Cerebellar cortex (tissue), 1 donor: ENCODE measurements at places on chromosomes 11 and 22.

DNA sequence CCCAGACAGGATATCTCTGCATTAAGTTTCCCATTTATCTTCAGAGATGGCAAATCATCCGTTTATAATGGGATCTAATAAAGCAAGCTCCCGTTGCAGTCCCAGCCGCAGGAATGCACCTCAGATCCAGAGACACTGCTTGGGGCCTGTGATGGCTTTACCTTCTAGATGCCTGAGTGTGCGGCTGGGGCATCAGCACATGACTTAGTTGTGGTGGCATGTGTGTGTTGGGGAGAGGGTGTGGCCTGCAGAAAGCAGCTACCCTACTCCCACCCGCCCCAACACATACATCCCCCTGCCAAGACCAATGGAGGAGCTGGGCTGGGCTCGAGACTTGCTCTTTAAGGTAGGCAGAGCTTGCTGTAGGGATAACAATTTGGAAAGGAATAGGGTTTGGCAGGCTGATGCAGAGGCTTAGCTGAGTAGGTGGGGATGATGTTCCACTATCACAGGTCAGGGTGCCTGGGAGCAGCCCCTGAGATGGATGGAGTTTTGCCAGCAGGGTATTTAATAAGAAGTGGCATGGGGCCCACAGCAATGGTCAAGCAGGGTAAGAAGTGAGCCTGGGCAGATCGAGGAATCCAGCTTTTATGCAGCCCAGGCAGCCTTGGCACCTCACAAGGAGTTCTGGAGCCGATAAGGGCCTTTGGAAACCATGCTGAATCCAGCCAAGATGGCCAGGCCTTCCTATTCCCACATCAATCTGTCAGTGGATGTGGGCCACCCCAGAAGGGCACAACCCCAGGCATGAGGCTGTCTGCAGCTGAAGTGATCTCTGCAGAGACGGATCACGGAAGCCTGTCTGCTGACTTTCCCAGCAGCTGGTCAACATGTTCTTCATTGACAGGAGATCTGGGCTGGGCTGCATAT, 601.3 kb downstream of the BUD13 start:
- DNase-seq: no peak

- no peak for DNase-seq
These were observed 29.2 kb downstream of the GUCY1A2 start for GRCh38 chr11:106989078-106989455.

DNA sequence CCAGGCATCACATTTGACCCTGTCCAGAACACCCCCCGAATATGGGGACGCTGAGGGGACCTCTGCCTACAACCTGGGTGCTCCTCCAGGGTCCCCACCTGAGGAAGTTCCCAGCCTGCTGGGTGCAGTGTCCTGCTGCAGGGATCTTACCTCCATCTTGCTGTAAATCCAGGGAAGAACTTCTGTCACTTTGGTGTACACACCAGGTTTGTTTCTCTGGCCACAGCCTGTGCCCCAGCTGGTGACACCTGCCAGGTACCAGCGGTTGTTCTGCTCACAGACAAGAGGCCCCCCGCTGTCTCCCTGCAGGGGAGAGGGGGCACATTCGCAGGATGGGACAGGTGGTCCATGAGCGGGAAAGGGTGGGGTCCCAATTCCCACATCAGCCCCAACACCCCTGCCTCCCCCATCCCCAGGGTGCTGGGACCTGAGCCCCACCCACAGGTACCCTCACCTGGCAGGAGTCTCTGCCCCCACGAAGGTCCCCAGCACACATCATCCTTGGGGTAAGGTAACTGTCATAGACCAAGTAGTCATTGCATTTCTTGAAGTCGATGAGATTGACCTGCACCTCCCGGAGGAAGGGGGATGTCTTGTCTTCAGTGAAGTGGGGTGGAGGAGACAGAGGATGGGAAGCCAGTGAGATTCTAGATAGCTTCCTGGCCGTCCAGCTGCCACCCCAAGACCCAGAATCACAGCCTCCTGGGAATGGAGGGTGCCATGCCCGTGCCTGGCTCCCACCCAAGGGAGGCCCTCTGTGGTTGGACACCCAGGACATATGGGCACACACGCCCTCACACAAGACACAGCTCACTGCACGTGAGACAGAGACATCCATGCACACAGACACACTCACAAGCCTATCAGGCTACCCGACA, 25.5 kb downstream of the TMPRSS13 start:
- no peak for DNase-seq

- DNase-seq: no peak
These were observed 10.2 kb downstream of the RTN4R start for GRCh38 chr22:20258021-20258299.

- DNase-seq: no peak
These were observed 1310.1 kb upstream of the RAG2 start for GRCh38 chr11:37908219-37908548.

- DNase-seq: no peak
These were observed 181.4 kb downstream of the ETS1 start for GRCh38 chr11:128405714-128406662.

- no peak for DNase-seq
These were observed 4.8 kb upstream of the PLA2G6 start for GRCh38 chr22:38186429-38186828.

- no peak for DNase-seq
These were observed 926 bp downstream of the PGR start for GRCh38 chr11:101128571-101129202.

GRCh38 chr22:41043722-41044121, 48.7 kb upstream of the EP300 start:
- DNase-seq: no peak

- DNase-seq: peak; percentile 19
These were observed 1.6 kb upstream of the OMP start for GRCh38 chr11:77101043-77101537.

DNA sequence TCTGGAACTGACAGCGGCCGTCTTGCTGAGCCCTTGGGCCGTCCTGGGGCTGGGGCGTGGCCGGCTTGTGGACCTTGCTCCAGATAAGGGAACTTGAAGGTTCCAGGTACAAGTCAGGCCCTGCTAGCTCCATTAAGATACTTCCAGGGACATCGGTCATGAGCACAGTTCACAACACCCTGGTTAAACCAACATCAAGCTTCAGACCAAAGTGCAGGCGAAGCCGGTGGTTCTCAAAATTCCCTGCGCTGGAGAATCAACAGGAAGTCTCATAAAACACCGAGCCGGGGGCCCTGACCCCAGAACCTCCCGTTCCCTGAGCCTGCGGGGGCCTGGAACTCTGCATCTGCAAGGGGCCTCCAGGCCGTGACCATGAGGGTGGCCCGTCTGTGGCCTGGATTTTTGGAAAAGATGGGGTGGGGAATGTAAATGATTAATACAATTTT, 1043.8 kb downstream of the BRD1 start:
- no peak for DNase-seq

DNA sequence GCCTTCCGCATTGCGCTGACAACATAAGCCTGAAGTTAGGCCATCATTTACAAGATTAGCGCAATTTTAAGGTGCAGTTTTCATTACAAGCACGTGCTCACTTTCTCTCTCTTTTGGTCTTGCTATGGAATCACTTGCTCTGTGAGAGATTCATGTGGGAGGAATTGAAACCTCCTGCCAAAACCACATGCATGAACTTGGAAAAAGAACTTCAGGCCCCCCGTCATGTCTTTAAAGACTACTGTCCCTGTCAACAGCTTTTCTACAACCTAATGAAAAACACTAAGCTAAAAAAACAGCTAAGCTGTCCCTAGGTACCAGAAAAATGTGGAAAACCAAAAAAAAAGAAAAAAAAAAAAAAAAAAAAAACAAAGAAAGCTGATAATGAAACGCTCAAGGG, 1707.6 kb upstream of the RAG2 start:
- DNase-seq: no peak

DNA sequence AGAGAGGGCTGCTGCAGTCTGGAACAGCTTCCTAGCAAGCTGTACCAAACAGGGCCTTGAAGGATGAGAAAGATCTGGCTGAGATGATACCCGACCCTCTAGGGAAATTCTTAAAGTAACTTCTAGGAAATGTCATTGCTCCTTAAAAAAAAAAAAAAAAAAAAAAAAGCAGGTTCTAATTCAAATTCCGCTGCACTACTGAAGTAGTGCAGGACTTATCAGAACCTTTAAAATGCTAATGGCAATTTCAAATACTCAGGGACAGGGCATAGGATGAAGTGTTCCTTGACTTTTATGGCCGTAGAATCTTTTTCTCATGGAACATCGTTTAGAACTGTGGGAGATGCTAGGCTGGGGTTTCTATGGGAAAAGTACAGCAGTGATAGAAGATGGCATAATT, 13.1 kb downstream of the MIAT start:
- DNase-seq: no peak

GRCh38 chr22:28581016-28581415, 98.6 kb downstream of the TTC28 start:
- no peak for DNase-seq

- no peak for DNase-seq
These were observed 54.4 kb downstream of the FCHSD2 start for GRCh38 chr11:73087730-73088129.

DNA sequence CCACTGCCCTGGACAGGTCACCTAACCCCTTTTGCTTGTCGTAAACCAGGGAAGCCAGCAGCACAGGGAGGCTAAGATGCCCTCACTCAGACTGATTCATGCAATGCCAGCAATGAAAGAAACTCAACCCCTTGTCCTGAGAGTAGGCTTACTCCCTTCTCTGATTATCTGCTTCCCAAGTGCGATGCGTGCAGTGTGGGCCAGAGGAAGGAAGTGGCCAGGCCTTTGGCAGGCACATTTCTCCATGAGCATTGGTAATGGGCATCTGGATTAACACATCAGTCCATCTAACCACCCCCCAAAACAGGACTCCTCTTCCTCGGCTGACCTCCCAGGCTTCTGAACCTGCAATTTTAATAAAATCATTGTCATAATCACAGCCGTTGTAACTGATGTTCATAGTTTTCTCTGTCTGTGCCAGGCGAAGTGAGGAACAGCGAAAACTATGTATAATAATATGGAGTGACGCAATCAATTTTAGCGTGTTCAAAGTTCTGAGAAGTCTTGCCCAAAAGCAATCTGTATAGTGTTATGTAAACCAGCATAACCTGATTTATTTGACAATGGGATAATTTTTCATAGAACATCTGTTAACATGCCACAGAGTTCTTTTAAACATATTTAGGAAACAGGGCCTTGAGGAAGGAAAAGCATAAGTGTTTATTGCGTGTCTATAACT, 33.9 kb downstream of the TST start:
- DNase-seq: no peak

DNA sequence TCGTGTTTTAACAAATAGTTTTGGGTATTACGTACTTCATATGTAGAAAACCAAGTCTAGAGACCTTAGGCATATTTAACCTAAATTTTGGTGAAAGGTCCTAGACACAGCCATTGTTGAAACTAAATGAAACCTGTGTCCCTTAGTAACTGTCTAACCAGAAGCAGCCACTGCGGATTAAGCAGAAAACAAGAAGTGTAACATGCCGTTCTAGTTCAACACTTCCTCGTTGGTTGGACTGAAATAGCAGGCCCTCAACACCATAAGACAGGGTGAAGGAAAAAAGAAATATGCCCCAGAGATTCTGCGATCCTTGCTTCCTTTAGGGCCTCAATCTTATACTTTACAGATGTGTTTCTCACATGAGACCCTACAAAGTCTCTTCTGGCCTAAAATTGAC, 2.0 kb downstream of the NAA40 start:
- DNase-seq: no peak

- DNase-seq: peak; percentile 51
These were observed 1.7 kb downstream of the PDE3B start for GRCh38 chr11:14645015-14645912.

DNA sequence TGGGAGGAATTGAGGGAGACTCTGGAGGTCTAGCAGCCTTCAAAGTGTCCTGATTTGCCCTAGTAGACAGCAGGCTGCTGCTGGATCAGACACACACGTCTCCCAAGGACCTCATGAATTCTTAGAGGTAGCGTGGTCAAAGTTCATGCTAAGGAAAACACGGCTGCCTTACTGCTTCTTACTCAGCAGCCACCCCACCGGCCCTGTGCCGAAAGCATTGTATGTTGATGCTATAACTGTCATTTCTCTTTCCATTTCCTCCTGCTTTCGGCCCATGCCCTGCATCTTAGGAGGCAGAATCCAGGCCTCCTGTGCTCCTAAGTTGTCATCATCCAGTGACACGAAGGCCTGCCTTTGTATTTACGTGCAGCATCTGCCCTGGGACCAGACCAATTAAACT, 10.5 kb upstream of the CCND1 start:
- no peak for DNase-seq

DNA sequence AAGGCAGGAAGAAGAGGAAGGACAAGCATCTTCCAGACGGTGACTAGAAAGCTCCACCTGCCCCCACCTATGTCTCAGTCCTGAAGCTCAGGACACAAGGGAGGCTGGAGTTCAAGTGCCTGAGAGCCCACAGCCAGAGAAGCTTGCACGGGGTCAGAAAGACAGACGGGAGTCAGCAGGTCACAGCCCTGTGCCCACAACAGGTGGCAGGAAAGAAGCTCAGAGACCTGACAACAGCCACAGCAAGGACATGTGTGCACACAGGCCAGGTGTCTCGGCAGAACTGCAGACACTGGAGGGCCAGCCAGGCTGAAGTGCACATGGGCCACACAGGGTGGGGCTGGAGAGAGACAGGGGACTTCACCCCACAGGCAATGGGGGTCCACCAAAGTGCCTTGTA, 37.2 kb upstream of the MOB2 start:
- DNase-seq: no peak

DNA sequence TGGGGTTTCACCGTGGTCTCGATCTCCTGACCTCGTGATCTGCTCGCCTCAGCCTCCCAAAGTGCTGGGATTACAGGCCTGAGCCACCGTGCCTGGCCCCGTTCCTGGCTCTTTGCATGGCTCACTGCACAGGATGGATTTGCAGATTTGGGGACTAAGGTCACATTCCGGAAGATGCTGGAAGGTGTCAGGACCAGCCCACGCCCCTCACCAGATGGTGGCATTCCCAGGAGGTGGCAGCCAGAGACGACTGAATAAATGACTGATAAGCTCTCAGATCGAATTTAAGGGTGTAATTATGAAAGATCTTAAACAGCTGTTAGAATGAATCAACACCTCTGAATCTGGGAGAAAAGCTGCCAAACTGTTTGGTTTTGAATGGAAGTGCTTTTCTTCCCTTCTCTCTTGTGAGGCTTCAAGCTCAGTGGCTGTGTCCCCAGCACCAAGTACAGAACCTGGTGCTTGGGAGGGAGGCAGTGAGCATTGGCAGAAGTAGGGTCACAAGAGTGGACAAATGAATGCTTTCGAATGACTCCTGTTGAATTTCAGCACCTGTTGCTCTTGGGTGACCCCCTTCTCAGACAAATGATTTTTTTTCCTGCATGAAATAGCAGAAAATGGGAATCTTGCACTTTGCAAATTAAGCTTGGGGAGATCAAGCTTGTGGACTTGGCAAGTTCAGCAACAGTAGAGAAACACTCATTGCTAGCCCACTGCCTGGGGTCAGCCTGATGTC, 69.6 kb downstream of the KIAA1671 start:
- no peak for DNase-seq

- peak; percentile 40 for DNase-seq
These were observed 140.4 kb upstream of the TBCEL start for GRCh38 chr11:120883404-120884080.

- DNase-seq: peak; percentile 83
These were observed 64.1 kb downstream of the ME3 start for GRCh38 chr11:86608251-86608799.

- DNase-seq: no peak
These were observed 38.4 kb downstream of the AMBRA1 start for GRCh38 chr11:46555267-46556054.

- DNase-seq: peak; percentile 99
These were observed 222.2 kb downstream of the C11orf87 start for GRCh38 chr11:109644152-109644551.

GRCh38 chr11:74734559-74734925, 3.3 kb upstream of the CHRDL2 start:
- no peak for DNase-seq

GRCh38 chr11:84558085-84558905, 1068.8 kb downstream of the DLG2 start:
- DNase-seq: peak; percentile 77

GRCh38 chr11:36292311-36292722, 3.1 kb upstream of the COMMD9 start:
- peak; percentile 19 for DNase-seq
